NCI-H1092 (cell line): ENCODE measurements at places on chromosomes 2 and 18.

DNA sequence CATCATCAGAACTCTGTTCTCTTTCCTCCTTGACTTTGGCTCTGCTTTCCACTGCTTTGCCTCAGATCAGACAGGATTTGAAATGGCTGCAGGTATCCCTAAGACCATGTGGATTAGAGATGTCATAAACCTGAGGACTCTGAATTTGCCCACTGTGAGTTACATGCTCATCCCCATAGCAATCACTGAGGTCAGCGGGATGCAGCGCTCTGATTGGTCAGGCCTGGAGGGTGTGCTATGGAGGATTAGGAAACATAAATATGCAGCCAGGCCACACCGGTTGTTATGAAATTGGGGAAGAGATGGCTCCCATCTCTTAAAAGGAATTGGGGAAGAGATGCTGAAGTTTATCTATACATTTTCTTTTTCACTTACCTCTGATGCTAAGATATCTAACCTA lies 73.7 kb upstream of the DNAJC10 start:
- no peak for DNase-seq

DNA sequence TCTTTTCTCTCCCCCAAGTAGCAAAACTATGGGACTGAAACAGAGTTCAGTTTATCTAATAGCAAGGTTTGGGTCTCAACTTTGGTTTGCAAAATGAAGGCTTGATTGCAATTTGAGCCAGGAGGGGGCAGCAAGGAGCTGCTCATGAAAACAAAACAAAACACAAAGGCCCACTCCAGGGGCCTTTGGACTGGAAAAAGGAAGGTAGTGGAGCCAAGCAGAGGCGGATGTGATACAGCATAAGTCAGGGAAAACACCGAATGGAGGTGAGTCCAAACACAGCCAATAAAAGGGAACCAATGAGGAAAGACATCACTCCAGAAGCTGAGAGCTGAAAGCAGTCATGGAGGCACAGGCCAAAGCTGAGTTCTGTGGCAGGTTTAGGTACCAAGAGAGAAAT lies 799.7 kb upstream of the ACVR2A start:
- peak; percentile 35 for DNase-seq

- peak; percentile 14 for DNase-seq
Observed at GRCh38 chr2:109151519-109151918, 22.5 kb downstream of the SH3RF3 start.

DNA sequence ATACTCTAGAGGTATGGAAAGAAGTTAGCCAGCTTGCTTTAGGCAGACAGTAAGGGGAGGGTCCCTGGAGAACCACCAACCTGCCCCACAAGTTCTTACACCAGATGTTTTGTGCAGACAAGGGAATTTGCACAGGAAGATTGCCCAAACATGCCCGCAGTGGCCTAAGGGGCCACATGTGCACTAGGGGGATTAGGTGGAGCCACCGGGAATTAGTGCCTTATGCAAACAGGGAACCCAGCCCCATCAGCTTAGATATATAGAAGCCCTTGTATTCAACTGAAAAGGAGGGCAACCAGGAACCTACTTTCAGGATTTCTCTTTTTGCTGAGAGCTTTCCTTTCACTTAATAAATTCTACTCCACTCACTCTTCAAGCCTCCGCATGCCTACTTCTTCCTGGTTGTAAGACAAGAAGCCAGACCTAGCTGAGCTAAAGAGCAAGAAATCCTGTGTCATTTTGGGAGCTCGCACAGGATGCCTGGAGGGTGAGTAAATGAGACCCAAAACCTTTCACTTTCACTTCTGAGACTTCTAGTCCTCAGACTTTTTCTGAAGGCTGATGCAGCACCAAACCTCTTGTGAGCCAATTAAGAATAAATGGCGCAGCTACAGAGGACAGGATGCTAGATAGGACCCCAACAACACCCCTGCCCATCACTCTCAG lies 146.3 kb downstream of the GCA start:
- no peak for DNase-seq

DNA sequence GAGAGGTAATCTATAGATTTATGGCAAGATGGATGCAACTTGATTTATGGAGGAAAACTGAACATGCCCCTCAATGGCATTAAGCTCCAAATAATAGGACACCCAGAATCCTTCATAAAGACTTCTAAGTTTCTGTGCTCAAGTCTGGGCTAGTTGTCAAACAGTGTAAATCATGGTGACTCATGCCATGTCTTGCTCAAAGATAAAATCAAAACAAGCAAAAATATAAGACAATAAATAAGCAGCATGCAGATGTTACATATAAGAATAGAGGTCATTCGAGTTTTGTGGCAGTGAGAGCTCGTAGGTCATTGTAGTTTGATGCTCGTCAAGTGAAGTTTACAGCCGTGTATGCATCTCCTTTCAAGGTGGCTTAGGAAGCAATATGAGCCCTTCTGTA lies 403.2 kb downstream of the THSD7B start:
- no peak for DNase-seq

- DNase-seq = no peak
Observed at GRCh38 chr2:96470636-96471035, 34.5 kb downstream of the NEURL3 start.

DNA sequence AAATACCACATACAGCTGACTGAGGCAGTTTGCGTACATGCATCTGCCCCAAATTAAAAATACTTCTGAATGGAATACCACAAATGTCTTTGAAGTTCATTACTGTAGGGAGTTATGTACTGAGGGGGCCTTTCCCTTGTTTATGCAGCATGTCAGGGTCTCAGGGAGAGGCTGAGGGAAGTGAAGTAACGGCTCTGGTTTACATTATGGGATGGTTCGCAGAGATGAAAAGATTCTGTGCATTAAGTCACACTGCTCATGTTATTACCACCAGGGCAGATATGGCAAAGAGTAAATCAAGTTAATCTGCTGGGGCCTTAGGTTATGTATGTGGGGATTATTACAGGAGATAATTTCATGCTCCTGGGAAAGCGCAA lies 385.9 kb upstream of the RND3 start:
- DNase-seq = no peak

GRCh38 chr2:235390816-235391194 lies 103.0 kb upstream of the AGAP1 start:
- no peak for DNase-seq

GRCh38 chr2:36493306-36493705 lies 104.7 kb downstream of the FEZ2 start:
- DNase-seq = no peak

DNA sequence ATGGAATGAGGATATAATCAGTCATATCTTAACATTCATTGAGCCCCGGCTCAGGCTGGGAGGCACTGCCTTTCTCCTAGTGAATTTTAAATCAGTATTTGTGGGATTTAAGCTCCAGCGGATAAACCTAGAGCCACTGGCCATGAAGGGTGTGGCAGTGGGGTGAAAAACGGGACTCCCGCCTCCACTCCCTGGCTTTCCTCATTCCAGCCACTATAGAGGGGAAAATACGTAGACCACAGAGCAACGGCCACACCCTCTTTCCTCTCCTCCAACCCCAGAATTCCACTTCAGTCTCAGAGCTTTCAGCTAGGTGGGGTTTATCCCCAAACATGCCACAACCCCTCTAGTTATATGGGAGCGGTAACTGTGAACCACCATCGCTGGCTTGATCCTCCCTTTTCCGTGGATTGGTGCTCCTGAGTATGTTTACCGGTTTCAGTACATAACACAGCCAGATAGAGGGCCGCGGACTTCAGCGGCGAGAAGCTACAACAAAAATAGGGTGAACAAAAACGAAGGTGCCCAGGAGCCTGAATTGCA lies 70.6 kb upstream of the ITGB6 start:
- no peak for DNase-seq

- DNase-seq = no peak
Observed at GRCh38 chr2:183359867-183360266, 235.6 kb downstream of the NUP35 start.

DNA sequence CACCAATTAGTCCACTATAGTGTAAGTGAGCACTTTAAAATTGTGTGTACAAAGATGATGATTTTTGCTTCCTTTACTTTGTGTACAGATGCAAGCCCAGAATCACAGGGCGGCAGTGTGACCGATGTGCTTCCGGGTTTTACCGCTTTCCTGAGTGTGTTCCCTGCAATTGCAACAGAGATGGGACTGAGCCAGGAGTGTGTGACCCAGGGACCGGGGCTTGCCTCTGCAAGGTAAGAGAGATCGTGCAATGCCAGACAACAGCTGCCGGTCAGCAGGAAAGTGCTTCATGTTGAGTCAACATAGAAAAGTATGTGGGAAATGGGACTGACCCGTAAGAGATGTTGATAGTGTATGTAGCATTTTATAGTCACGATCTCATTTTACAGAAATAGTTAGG lies 156.8 kb upstream of the TTC39C start:
- no peak for DNase-seq

DNA sequence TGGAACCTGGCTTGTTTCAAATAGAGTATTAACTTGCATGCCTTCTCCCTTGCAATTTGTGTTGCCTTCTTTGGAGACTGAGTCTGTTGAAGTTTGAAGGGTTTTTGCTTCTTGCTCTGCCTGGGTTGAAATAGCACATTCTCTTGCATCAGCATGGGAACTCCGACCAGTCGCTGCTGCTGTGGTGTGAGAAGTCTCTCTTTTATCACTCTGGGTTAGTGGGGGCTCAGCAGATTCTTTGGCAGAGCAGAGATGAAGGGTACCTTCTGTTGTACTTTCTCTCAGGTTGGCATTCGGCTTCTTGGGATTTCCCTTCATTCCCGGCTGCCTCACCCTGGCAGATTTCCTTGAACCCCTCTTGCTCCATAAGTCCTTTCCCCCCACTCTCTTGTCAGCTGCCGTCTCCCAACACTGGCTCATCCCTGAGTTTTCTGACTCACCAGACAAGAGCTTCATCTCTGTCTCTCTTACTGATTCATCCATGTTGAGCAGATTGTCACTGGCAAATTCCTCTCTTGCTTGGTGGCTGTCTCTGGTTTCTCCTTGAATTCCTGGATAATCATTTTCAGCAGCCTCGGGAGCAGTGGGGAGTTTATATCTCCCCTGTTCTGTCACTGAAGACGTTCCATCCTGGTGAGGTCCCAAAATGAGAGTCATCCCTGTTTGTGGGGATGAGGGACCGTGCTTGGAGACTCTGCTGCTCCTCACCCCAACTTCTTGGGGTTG lies 49.9 kb downstream of the ALPK2 start:
- DNase-seq = no peak

DNA sequence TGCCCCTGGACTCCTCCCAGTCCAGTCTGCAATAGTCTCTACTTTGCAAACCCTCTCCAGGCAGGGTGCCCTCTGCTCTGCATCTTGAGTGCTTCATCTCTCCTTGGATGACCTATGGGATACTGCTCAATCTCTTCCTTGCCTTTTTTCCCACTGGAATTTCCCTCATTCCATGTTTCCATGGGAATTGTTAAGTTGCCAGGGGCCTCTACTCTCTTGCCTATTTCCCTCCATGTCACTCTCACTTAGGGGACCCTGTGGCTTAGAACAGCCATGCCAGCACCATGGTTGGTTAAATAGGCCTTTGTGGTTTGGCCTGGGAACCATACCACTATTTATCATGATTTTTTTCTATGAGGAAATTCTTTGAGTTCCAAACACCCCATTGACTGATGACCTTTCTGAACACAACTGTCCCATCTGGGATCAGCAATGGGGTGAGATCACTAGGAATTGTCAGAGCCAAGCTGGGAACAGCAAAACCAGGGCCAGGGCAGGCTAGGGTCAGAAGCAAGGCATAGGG lies 91.4 kb upstream of the RBMS1 start:
- DNase-seq = no peak

- no peak for DNase-seq
Observed at GRCh38 chr2:48799601-48800000, 44.1 kb upstream of the LHCGR start.

- DNase-seq = no peak
Observed at GRCh38 chr2:239009589-239009961, 161.7 kb downstream of the TWIST2 start.

- DNase-seq = no peak
Observed at GRCh38 chr18:64695851-64696553, 547.1 kb upstream of the LINC00305 start.

DNA sequence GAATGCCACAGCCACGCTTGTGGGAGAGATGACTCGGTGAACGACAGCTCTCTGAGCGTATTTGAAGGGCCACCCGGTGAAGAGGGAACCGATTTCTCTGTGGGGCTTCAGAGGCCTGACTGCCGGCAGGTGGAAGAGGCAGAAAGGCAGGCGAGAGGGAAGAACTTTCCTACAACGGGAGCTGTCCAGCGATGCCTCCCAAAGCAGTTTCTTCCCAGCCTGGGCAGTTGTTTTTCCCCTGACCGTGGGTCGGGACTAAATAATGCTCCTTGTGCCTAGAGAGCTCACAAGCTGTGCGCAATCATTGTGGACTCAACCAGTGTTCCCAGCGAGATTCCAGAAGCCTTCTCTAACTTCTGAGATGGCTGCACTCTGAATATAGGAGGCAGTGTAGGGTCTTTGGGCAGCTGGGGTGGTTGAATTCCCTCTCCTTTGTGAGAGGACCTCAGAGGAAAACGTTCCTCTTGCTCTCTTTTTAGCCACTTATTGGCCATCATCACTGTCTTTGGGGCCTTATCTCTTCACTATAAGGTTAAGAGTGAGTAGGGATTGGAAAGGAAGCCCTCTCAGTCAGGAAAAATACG lies 710 bp downstream of the SEC11C start:
- no peak for DNase-seq
